Heart right ventricle (tissue), 16 donors: ENCODE measurements at places on chromosomes 13 and 19.

- no peak for DNase-seq
Measured at GRCh38 chr13:38204556-38204955, 145.1 kb upstream of the UFM1 start.

GRCh38 chr19:53246498-53246897, 8.2 kb downstream of the ZNF677 start:
- DNase-seq = no peak

GRCh38 chr13:47564041-47564440, 437.0 kb downstream of the SUCLA2 start:
- DNase-seq = no peak

DNA sequence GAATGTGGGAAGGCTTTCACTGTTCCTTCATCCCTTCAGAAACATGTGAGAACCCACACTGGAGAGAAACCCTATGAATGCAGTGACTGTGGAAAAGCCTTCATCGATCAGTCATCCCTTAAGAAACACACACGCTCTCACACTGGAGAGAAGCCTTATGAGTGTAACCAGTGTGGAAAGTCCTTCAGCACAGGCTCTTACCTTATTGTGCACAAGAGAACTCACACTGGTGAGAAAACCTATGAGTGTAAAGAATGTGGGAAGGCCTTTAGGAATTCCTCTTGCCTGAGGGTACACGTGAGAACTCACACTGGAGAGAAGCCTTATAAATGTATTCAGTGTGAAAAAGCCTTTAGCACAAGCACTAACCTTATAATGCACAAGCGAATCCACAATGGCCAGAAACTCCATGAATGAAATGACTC, 18.6 kb downstream of the ZNF177 start:
- DNase-seq = no peak

GRCh38 chr13:33186861-33187291, 98.7 kb downstream of the STARD13 start:
- DNase-seq = no peak

- no peak for DNase-seq
Measured at GRCh38 chr19:7739801-7740681, 7.3 kb downstream of the CD209 start.

- DNase-seq = no peak
Measured at GRCh38 chr13:25981060-25981459, 70.8 kb downstream of the SHISA2 start.

- DNase-seq = no peak
Measured at GRCh38 chr19:39749981-39750380, 12.2 kb upstream of the CLC start.

GRCh38 chr13:94234738-94235137, 244.7 kb downstream of the DCT start:
- DNase-seq = no peak

DNA sequence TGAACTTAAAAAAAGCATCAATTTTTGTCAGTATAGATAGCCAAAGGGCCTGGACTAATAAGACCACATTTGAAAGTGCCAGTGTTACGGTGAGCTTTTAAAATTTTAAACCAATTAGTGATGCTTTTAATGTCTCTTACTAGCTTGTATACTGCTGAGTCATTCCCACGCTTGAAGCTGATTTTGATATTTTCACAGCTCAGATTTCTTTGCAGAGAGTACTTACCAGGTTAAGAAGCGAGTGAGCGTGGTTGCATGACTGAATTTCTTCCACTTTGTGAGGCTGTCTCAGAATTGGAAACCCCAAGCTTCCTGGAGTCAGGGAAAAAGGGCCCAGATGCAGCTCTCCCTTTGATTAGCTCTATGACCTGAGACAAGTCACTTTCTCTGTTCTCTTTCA, 74.5 kb upstream of the NBEA start:
- no peak for DNase-seq

DNA sequence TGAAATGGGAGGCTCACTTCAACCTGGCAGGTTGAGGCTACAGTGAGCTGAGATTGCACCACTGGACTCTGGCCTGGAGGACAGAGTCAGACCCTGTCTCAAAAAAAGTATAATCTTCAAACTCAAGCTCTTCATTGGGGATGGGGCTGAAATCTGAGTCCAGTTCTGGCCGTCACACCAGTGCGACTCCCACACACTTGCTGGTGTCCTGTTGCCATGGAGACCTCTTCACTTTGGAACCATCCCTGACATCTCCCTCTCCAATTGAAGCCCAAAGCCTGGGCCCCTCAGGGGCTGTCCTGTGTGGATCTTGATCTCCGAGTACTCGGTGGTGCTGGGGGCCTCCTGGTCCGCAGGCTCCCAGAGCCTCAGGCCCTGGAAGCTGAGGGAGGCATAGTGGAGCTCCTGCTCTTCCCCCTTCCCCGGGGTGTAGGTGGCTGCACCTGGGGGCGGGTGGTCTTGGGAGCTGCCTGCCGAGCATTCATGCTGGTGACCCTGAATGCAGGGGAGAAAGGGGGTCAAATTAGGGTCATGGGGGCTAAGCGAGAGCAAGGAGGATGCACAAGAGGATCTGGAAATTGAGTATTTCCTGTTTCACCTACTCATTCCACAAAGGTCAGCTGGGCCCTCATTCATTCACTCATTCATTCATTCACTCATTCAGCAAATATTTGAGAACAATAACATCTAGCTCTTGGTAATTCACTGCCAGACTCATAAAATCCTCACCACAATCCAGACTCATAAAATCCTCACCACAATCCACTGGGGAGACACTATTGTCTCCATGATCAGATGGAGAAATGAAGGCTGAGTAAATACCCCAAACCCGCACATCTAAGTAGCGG, 11.0 kb downstream of the SIGLEC11 start:
- DNase-seq = no peak

DNA sequence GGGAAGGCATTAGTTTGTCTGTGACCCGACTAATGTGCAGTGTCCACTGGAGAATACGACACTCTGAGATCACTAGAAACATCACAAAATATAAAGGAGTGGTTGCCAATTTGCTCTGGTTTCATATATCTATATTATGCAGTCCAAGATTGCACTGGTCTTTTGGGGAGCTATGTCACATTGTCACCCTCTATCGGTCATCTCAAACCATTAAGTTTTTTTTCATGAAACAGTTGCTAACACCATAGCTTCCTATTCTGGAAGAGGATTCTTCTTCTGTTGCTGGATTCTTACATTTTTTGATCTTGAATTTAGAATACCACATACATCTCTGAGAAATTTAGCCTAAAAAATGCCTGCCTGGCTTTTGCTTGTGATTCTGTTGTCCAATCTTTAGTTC, 168.6 kb downstream of the LACC1 start:
- DNase-seq = no peak

DNA sequence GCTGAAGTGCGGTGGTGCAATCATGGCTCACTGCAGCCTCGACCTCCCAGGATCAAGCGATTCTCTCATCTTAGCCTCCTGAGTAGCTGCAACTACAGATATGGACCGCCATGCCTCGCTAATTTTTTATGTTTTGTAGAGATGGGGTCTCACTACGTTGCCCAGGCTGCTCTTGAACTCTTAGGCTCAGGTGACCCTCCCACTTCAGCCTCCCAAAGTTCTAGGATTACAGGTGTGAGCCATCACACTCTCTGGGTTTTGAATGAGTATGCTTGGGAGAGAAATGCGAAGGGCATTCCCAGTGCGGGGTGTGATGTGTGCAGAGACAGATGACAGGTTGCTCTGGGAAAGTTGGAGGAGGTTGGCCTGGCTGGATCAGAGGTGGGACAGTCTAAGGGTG, 49.0 kb downstream of the RYR1 start:
- DNase-seq = no peak

- no peak for DNase-seq
Measured at GRCh38 chr13:93227280-93227877, 772 bp downstream of the GPC6 start.

DNA sequence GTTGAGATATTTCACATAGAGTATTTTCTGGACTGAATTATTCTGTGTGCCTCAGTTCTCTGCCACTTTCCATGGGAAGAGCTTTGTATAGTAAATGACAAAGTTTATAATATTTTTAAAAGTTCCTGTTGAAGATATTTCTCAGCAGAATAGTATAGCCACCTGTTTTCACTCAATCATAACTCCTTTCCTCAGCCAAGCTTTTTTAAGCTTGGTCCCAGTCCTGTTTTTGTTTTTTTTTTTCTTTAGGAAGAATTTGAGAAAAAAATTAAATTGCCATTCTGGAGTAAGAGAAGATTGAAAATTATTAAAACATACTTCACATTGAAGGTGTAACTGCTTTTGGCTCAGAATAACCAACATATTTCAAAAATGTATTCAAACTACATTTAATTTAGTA, 55.5 kb downstream of the ENOX1 start:
- DNase-seq = no peak
